ENCODE measurements at places on chromosomes 12 and 14.

- H3K4me1 ChIP-seq: peaks cover 14% of the 10 kb centered on the region
- H3K27me3 ChIP-seq: no peaks in the 10 kb centered on the region
- H3K36me3 ChIP-seq: no peaks in the 10 kb centered on the region
- peak overlapping the region; percentile 97 for H3K4me3 ChIP-seq
- H3K27ac ChIP-seq: peak overlapping the region; percentile 86
These were observed 1.3 kb downstream of the SBNO1 start for GRCh38 chr12:123363390-123363739.

- H3K4me3 ChIP-seq: no peak overlapping the region
- no peak overlapping the region for H3K27ac ChIP-seq
- no peaks in the 10 kb centered on the region for H3K4me1 ChIP-seq
- H3K36me3 ChIP-seq: no peaks in the 10 kb centered on the region
- no peaks in the 10 kb centered on the region for H3K27me3 ChIP-seq
- DNase-seq: no peak
These were observed 13.0 kb upstream of the PCED1B start for GRCh38 chr12:47066278-47067025.

DNA sequence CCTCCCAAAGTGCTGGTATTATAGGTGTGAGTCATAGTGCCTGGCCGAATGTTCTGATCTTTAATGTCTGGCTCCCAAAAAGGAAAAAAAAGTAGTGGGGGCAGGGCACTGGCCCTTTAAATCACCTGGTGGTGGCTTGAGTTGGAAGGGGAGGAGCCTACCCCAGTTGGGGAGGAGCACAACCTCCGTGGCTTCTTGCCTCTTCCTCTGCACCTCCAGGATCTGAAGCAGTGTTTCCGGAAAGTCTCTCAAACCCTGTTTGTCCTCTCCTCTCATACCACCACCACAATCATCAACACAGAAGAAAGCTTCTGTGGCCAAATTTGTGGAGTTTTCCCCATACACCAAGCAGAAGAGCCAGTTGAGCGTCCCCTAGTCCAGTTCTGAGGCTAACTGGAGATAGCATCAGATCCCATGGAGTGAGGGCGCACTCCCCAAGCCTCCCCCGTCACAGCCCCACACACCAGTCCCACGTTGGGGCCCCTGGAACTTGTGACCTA lies 24.3 kb upstream of the RCOR1 start:
- no peaks in the 10 kb centered on the region for H3K36me3 ChIP-seq
- H3K27me3 ChIP-seq: no peaks in the 10 kb centered on the region
- H3K4me3 ChIP-seq: peak overlapping the region; percentile 10
- H3K4me1 ChIP-seq: peaks cover 14% of the 10 kb centered on the region

- DNase-seq: peak; percentile 57
- no peak overlapping the region for H3K27ac ChIP-seq
- H3K4me3 ChIP-seq: no peak overlapping the region
- peaks cover 6% of the 10 kb centered on the region for H3K4me1 ChIP-seq
- H3K27me3 ChIP-seq: no peaks in the 10 kb centered on the region
These were observed 84.6 kb upstream of the CPSF6 start for GRCh38 chr12:69154585-69155363.
